ENCODE measurements at places on chromosomes 4 and X.

DNA sequence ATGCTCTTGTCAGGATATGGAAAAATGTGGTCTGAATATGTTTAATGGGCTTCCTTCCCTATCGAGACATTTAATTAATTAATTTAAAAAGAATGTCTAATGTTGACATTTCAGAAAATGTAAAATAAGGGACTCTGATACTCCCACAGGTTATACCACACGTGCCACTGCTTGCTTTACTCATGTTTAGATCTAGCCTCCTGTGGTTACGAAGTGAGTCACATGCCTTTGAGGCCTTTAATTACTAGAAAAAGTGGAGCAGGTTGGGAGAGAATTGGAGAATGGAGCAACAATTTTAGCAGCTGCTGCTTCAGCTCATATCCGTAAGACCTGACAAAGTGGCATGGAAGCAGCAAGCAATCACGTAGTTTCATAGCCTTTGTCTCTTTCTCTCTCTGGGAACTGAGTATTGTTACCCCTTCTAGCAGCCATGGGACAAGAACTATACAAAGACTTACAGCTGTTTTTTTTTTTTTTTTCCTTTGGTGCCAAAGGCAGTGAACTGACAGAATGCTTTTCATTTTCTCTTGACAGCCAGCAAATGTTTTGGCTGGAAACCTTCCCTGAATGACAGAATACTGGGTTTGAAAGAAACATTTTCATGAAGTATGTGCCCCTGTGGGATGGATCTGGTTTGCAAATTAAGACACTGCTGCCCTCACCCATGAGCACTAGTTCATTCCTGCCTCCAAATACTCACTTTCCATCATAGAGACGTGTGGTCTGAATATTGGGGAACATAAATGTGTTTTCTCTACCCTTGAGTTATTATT, 355.1 kb upstream of the PABPC5 start:
- DNase-seq = no peak

GRCh38 chr4:26323821-26324220, 3.0 kb downstream of the RBPJ start:
- DNase-seq = no peak

GRCh38 chr4:25976780-25977179, 62.8 kb downstream of the SMIM20 start:
- no peak for DNase-seq

- DNase-seq = no peak
These were observed 14.8 kb downstream of the HTRA3 start for GRCh38 chr4:8284391-8284790.

DNA sequence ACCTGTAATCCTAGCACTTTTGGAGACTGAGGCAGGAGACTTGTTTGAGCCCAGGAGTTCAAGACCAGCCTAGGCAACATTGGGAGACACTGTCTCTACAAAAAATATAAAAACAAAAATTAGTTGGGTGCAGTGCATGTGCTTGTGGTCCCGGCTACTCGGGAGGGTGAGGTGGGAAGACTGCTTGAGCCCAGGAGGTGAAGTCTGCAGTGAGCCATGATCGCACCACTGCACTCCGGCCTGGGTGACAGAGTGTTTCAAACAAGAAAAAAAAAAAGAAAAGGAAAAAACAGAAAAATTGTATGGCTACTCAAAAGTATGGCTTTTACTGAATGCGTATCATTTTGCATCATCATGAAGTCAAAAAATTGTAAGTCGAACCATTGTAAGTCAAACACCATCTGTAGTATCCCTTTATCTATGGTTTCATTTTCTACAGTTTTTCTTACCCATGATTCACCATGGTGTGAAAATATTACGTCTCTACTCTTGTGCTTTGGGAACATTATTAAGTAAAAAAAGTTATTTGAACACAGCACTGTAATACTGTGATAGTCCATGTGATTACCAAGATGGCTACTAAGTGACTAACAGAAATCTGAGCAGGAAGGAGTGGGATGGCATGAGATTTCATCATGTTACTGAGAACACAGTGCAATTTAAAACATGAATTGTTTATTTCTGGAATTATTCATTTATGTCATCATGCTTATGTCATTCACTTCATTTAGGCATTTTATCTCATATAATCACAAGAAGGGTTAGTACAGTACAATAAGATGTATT, 26.5 kb upstream of the MANBA start:
- peak; percentile 19 for DNase-seq
